ENCODE measurements at places on chromosomes 1 and 21. TPM values are rescaled to one million over a fixed set of nuclear protein-coding genes. Genes with fewer than 3 reads are reported as not detected.

CCDC181 gene
- total RNA-seq: not detected

FCGR1A gene
- not detected for total RNA-seq

MATN1 gene
- not detected for total RNA-seq

PTGFR gene
- not detected for total RNA-seq

AK2 gene
- 328 TPM for total RNA-seq

RNF115 gene
- 10.1 TPM for total RNA-seq

HCRTR1 gene
- total RNA-seq: not detected

FOXD2 gene
- 0.26 TPM for total RNA-seq

PGBD5 gene
- 0.02 TPM for total RNA-seq

BGLAP gene
- 0.90 TPM for total RNA-seq

SLC9C2 gene
- total RNA-seq: not detected

ANGEL2 gene
- 41.3 TPM for total RNA-seq

HSD3B1 gene
- not detected for total RNA-seq

MKNK1 gene
- total RNA-seq: 28.5 TPM

CACHD1 gene
- 0.33 TPM for total RNA-seq

SPOCD1 gene
- total RNA-seq: 0.78 TPM

RAB42 gene
- total RNA-seq: not detected

PADI2 gene
- total RNA-seq: not detected

LCE2C gene
- total RNA-seq: not detected

AGO3 gene
- total RNA-seq: 25.3 TPM

CACNA1S gene
- total RNA-seq: not detected

HAPLN2 gene
- total RNA-seq: 0.34 TPM

OR2L3 gene
- not detected for total RNA-seq

FCER1G gene
- total RNA-seq: 2.0 TPM

CEP104 gene
- total RNA-seq: 32.8 TPM

GPBP1L1 gene
- 106 TPM for total RNA-seq

LCE1B gene
- total RNA-seq: not detected

KRTAP19-3 gene
- not detected for total RNA-seq

CPTP gene
- 12.1 TPM for total RNA-seq

GJA9 gene
- total RNA-seq: not detected

NFASC gene
- 0.24 TPM for total RNA-seq

GBP2 gene
- total RNA-seq: 403 TPM

CA6 gene
- 0.26 TPM for total RNA-seq

NPPB gene
- not detected for total RNA-seq

CFHR1 gene
- total RNA-seq: not detected

KCNE2 gene
- not detected for total RNA-seq

ADGRL2 gene
- not detected for total RNA-seq

CAPZA1 gene
- total RNA-seq: 274 TPM

All from activated CD4-positive, alpha-beta memory T cell treated with anti-CD3 and anti-CD28 coated beads for 36 hours (primary cell).